Calu3 (cell line): ENCODE measurements at places on chromosomes 3 and 15. TPM values are rescaled to one million over a fixed set of nuclear protein-coding genes. Genes with fewer than 3 reads are reported as not detected.

The SLC28A2 gene
- total RNA-seq, result not detected in 2 replicates

The ESYT3 gene
- 3.2 and 3.5 TPM in 2 replicates for total RNA-seq

The TAMM41 gene
- 22.8 and 26.3 TPM in 2 replicates for total RNA-seq

The CACNA2D3 gene
- not detected in 2 replicates for total RNA-seq

The NR2E3 gene
- total RNA-seq, result 0.49 and 0.83 TPM in 2 replicates

The SLC2A2 gene
- 0.09 and 0.95 TPM in 2 replicates for total RNA-seq

The GOLGA8J gene
- not detected in 2 replicates for total RNA-seq

The IL17RB gene
- 16.0 and 21.9 TPM in 2 replicates for total RNA-seq

The CLDN11 gene
- 5.1 and 8.7 TPM in 2 replicates for total RNA-seq

The SLC22A13 gene
- total RNA-seq, result 3.2 and 3.5 TPM in 2 replicates

The HGD gene
- total RNA-seq, result 23.0 and 29.5 TPM in 2 replicates

The ACKR4 gene
- total RNA-seq, result 4.9 and 8.1 TPM in 2 replicates

The SPSB4 gene
- not detected in 2 replicates for total RNA-seq

The MKRN3 gene
- not detected in 2 replicates for total RNA-seq

The ITIH1 gene
- 0.47 and 1.0 TPM in 2 replicates for total RNA-seq

The ST3GAL6 gene
- 1.7 and 3.2 TPM in 2 replicates for total RNA-seq
